ENCODE measurements at places on chromosomes 4 and X.

DNA sequence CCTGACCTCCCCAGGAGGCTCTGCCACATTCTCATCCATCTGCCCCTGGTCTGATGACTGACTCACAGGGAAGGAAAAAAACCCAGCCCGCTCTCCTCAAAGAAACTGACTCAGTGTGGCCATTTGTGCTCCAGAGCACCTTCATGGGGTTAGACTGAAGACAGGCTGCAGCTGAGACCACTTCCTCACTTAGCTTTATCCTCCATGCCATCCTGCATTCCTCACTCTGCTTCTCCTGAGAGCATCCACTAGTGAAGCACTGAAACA is 35.9 kb upstream of the HPSE start:
- DNase-seq: no peak

DNA sequence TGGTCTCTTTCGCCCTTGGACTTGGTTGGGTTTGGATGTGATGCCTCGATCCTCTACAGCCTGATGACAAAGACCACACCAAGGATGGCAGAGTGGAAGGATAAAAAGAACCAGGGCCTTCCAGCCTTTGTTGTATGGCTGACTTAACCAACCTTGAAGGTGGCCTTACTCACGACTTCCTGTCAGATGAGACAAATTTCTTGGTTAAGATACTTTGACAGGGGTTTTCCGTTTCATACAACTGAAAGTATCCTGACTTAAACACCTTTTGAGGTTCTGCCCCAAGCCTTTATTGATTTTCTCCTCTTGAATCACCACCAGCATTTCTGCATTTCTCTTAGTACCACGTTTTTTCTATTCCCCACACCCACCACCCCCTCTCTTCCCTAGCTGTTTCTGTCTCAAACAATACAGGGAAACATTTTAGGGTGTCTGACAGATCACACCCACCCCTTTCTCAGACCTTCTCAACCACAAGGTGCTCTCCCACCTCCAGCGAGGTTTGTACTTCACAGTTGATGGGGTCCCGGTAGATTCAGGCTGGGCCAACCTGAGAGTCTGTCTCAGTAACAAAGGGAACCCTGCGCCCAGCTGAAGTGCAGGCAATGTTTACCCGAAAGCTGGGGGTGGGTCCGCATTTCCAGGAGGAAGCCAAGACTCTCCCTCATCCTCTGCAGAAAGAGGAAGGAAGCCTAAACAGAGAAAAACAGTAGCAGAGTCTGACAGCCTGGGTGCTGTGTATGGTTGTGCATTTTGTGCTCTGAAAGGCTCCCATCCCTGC is 5.0 kb upstream of the TSPAN5 start:
- DNase-seq: peak; percentile 64

DNA sequence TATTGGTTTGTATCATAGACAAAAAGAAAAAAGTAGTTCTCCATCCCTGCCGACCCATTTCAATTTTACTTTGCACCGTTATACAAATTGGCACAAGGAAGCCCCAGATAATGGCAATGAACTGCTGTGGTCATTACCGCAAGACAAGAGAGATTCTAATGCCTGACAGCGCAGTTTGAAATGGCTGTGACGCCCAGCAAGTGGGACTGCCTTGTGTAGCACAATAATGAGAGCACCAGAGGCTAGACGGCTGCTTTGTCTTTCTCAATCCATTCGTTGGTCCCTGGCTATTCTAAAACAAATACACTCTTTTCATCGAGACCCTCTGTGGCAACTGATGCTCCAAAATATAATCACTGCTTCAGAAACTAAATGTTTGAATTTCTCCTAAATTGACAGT is 192.4 kb upstream of the NEIL3 start:
- no peak for DNase-seq

DNA sequence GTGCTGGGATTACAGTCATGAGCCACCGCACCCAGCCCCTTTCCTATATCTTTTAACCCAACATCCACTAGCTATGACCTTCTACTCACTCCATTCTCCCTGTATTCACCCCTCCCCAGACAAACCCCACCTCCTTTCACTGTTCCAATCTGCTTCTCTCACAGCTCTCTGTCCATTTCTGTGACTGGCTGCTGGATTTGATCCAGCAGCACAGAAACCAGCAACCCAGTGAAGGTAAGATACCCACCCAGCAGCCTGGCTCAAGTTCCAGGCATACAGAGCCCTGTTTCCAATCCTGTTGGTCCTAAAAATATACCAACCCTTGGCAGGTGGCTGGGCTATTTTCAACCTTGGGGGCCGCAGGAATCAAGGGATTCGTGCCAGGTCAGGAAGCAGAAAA is 56.9 kb upstream of the SMIM10 start:
- DNase-seq: no peak

- DNase-seq: no peak
These were observed 37.8 kb upstream of the TLR2 start for GRCh38 chr4:153646261-153646660.

DNA sequence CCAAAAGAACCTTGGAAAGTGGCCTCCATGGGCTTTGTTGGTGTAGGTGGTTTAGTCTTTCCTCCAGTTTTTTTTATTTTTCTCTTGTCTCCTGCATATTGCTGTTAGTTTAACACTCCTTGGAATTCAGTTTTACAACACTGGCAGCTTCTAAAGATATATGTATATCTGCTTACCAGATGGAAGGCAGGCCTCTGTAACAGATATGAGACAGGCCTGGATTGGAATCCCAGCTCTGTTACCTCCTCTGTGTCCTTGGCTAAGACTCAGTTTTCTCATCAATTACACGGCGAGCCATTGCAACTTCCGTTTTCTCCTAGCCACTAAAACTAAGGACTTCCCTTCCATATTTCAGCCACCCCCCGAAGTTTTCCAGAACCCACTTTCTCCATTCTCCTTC is 133.4 kb upstream of the SMAD1 start:
- no peak for DNase-seq

- DNase-seq: no peak
These were observed 129.3 kb downstream of the SHROOM3 start for GRCh38 chr4:76564123-76564915.

- DNase-seq: no peak
These were observed 135.9 kb downstream of the COL25A1 start for GRCh38 chr4:109166586-109166985.

GRCh38 chr4:145293658-145294057 is 113.3 kb upstream of the OTUD4 start:
- DNase-seq: no peak

GRCh38 chr4:140996766-140997165 is 136.5 kb downstream of the RNF150 start:
- no peak for DNase-seq

GRCh38 chr4:15683143-15683495 is 1.5 kb downstream of the FAM200B start:
- DNase-seq: no peak

GRCh38 chr4:38621831-38622230 is 42.2 kb upstream of the KLF3 start:
- no peak for DNase-seq

- no peak for DNase-seq
These were observed 15.8 kb downstream of the EFNB1 start for GRCh38 chrX:68844581-68844980.

DNA sequence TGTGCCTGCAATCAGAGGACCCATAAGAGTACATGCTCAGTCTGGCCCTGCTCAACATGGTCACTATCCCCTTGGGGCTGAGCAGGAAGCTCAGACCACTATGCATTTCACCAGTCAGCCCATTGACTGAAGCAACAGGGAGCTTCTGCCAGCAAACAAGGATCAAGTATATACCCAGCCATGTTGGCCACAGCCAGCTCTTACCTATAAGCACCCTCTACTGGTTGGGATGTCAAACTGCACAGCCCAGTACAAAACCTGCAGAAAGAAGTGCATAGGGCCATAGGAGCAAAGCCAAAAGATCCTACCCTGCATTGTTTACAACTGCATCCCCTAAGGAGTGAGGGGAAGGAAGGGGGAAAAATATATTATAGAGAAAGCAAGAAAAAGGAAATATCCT is 214.4 kb upstream of the CPEB2 start:
- no peak for DNase-seq

- no peak for DNase-seq
These were observed 53.0 kb downstream of the MID1IP1 start for GRCh38 chrX:38854305-38854704.

DNA sequence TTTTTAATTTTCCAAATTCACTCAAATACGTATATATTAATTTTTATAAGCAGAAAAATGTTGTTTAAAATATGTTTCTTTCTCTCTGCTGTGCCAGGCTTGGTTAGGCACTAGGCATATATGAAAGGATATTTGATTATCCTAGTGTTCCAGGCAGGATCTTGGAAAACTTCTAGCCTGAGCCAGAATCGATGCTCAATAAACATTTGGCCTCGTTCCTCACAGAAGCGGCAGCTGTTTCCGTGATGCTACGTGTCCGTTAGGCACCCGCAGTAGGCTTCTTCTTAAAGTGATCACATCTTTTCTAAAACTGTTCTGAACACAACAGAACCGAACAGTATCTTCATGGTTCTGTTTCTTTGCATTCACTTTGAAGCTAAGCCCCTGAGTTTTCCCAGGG is 50.1 kb upstream of the CRMP1 start:
- DNase-seq: no peak

DNA sequence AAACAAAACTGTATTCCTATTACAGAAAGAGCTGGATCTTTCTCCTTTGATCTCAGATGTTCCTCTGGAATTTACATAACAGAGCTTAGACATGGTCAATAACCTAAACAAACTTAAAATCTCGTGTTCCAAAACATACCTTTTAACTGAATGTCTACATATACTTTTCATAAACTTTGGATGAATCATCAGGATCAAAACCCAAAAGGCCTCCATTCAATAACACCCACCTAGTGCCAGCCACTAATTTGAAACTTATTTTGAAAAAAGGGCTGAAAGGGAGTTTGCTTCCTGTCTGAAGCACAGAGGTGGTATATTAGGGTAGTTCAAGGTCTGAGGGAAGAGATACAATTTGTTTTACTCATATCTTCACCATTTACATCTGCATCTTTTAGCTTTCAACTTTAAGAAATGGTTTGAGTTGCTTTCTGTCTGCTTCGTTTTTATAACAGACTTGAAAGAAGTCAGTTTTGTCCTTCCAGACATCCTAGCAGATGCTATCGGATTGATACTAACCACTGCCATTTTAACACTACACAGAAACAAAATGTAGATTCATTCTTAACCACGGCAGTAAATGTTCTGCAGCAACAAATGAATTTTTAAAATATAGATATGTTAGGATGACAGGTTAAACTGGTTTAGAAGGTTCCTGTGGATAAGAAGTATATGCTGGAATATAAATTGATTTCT is 242.8 kb upstream of the DKK2 start:
- no peak for DNase-seq

DNA sequence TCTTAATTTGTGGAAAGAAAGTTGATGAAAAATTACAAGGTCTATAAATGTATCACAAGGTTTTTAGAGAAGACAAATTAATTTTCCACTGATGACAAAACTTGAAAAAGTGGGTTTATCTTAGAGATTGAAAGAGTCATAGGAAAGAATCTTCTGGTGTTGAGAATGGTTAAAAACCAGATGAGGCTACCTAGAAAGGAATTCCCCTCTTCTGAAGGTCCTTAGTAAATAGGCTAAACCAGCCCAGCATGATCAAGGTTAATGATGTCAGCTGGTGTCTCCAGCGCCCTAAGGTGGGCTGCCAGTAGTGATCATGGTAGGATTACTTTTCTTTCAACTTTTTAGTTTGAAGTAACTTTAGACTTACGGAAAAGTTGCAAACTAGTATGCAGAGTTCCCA is 71.8 kb upstream of the PGRMC2 start:
- DNase-seq: no peak

DNA sequence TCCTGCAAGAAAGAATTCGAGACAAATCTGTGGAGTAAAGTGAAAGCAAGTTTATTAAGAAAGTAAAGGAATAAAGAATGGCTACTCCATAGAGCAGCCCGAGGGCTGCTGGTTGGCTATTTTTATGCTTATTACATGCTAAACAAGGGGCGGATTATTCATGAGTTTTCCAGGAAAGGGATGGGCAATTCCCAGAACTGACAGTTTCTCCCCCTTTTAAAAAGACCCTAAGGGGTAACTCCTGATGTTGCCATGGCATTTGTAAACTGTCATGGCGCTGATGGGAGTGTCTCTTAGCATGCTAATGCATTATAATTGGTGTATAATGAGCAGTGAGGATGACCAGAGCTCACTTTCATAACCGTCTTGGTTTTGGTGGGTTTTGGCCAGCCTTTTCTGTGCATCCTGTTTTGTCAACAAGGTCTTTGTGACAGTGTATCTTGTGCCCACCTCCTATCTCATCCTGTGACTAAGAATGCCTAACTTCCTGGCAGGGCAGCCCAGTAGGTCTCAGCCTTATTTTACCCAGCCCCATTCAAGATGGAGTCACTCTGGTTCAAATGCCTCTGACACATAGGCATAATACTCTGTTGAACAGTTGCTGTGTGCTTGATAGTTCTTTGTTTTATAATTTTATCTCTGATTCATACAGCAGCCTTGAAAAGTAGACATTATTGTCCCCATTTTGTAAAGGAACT is 25.8 kb downstream of the GAB1 start:
- no peak for DNase-seq

GRCh38 chr4:180698550-180699195 is 1544.5 kb upstream of the TENM3 start:
- no peak for DNase-seq

DNA sequence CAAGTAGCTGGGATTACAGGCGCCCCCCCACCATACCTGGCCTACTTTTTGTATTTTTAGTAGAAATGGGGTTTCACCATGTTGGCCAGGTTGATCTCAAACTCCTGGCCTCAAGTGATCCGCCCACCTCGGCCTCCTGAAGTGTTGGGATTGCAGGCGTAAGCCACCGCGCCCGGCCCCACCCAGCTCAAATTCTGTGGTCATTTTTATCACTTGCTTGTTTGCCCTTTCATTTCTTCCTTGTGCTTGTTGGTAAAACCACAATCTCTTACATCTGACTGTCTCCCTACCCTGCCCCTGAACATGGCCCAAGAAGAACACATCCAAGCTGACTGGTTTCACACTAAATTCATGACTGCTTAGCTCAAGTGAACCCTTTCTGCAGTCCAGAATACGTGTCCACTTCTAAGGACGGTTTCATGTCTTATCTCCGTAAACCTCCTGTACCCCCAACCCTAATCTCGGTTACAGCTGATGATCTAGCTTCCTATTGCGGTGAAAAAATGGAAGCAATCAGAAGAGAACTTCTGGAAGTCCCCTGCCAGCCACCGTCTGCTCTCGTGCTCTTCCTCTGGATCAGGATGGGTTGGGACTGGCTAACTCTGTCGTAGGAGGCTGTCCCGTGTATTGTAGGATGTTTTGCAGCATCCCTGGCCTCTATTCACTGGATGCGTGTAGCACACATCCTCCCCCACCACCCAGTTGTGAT is 5.4 kb upstream of the RS1 start:
- no peak for DNase-seq

- DNase-seq: no peak
These were observed 68.2 kb downstream of the FUNDC1 start for GRCh38 chrX:44474410-44474809.

GRCh38 chrX:28549838-28550237 is 37.4 kb upstream of the IL1RAPL1 start:
- DNase-seq: no peak

DNA sequence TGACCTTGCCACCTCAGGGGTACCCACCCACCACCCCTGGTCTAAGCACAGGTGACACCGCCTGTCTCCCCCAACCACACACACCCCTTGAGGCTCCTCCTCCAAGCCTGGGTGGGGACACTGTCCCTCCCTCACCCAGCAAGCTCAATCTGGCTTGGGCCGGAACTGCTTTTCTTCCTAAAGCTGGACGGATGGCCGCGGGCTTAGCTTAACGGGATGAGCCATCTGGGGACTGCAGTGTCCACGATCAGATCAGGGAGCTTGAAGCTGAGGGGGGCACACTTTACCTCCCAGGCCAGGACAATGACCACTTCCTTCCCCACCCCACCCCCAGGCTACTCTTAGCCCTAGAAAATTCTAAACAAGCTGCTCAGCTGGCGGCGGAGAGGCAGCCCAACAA is 1.0 kb upstream of the SLC6A8 start:
- peak; percentile 51 for DNase-seq
